Stimulated activated CD8-positive, alpha-beta memory T cell treated with anti-CD3 and anti-CD28 coated beads, Interleukin-15, amount 100 ng/mL, for 48 hours (primary cell): ENCODE measurements at places on chromosomes 3 and 15.

DNA sequence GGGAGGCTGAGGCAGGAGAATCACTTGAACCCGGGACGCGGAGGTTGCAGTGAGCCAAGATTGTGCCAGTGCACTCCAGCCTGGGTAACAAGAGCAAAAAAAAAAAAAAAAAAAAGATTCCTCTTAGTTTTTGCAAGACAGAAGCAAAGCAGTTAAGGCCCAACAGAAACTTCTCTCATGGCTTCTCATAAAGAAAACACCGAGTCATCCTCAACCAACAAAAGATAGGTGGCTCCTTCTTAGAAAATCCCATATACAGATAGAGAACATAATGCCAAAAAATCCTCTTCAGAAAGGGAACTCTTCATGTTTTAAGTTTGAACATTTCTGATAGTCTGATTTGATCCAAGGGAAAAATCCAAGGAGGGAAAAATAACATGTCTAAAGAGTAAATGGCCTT is 12.5 kb upstream of the SKIL start:
- DNase-seq, result no peak

DNA sequence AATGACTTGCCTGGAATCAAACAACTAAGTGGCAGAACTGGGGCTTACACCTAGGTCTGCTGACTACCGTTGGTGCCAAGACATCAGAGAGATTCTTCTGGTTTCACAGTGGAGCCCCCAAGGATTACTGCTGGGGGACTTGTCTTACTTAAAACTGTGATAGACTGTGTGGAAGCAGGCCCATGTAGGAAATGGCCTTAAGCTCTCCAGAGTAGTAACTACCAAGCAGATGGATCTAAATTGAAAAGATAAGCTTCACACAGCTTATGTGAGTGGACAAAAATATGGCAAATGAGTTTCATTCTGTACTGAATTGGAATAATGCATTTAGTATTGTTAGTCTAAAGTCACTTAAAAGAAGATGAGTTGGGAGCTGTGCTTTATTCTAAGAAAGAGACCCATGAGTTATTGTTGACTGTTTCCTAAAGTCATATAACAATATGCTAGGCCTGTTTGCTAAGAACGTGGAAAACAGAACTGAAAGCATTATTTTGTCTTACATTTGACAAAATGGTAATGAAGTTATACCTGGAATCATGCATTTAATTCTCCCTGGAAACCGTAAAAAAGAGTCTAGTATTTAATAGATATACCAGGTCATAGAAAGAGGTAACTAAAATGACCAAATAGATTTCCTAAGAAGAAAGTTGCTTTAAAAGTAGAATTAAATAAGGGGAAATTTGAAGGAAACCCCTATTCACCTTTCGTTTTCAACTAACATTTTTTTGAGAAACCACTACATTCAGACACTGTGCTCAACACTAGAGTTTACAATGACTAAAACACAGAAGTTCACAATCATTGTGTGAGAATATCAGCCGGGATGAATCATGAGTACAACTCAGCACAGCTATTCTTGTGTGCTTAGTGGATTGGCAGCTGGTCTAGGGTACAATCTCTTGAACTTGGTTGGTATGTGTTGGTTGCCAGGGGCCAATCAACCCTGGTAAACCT is 13.0 kb upstream of the MAPK6 start:
- no peak for DNase-seq

GRCh38 chr15:69415381-69415780 is 1.2 kb downstream of the KIF23 start:
- no peak for DNase-seq

DNA sequence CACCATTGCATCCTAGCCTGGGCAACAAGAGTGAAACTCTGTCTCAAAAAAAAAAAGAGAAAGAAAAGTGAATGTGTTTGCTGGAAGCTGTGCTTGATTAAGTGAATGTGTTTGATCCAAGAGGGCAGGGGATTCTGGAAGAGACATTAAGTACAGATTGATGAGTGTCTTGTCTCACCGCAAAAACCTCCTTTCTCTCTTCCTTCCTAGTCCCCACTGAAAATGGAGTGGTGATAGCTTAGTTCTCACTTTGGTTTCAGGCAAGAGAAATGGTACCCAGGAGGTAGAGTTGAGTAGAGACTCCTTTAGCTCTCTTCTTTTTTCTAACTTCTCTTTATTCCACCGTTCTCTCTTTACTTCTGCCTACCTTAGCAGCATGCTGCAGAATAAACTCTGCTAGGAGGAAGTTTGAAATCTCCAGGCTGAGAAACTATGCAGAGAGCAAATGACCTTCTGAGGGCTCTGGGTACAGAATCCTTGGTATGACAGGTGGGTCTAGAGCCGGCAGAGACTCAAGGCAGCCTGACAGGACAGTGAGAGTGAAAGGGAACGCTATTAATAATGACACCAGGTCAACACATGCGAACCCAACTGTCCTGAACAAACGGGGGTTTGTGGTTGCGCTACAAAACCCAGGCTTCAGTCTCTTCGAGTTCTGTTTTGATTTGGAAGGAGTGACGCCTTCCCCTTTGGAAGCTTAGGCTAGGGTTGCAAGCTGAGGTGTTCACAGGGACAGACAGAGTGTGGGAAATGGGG is 74.9 kb downstream of the SMAD3 start:
- DNase-seq, result no peak

DNA sequence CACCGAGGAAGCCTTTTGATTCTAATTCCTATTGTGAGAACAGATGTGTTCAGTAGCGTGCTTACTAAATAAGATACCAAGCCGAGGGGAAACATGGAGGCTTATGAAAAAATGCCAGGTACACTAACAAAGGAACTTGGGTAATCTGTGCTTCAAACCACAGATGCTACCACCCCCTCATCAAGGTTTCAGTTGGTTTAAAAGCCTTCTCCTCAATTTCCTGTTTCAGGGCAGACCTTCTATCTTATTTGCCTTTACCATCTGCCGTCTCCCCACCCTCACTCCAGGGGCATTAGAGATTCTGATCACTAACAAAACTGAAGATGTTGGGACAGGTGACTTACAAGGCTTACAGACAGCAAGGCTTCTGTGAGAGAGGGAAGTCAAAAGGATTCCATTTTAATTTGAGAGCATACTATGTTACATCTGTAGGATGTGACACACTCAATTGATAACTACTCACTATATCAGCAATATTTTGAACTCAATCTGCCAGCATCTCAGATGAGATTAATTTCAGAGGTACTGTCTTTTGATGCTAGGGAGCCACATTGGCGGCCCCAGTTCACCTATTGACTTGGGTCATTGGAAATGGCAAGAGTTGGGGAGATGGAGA is 60.6 kb upstream of the PLCL2 start:
- no peak for DNase-seq

- DNase-seq, result no peak
These were observed 55.2 kb downstream of the MCTP2 start for GRCh38 chr15:94286583-94286982.

DNA sequence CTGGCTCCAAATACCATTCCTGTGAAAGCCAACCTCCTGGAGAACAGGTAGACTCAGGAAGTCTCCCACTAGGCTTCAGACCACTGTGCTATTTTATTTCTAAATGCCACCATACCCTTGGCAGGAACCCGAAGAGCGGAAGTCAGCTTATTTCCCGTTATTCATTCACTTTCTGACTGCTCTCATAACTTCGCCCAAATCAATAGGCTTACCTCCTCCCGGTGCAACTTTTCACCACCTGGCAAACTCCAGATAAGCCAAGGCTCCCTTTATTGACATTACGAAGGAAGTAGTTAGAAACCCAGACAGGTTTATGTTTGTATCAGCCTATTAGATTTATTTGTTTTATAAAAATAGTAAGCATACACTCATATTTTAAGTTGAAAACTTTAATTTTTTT is 3.3 kb upstream of the CCDC54 start:
- DNase-seq, result no peak

DNA sequence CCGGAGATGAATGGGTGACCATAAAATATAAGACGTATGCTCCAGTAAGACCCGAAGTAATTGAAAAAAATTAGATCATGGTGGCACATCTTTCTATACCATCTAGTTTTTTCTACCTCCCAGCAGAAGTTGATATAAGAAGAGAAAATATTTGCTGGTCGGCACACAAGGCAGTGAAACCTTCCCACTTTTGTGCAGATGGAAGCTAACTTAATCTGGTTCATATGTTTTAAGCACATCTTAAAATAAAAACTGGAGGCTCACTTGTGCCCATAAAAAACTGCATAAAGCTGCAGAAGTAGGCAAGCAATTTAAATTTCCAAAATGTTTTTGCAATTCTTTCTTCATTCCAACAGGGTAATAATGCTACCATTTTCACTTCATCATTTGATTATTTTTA is 449.2 kb downstream of the CNTN3 start:
- no peak for DNase-seq

GRCh38 chr3:115662356-115662755 is 39.0 kb downstream of the GAP43 start:
- DNase-seq, result no peak

DNA sequence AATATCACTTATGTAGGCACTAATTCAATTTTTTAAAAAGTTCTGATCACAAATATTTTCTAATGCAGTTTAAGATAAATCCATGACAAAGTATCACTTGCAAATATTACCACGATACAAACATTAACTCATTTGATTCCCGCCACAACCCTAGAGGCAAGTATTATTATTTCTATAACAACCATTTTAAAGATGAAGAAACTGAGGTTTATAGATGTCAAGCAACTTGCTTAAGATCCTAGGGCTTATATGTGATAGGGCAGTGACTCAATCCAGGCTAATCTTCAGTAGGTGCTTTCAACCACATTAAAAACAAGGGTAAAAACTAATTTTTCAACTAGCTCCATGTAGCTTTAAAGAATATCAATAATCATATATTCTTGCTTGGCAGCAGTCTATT is 1.7 kb downstream of the DYNC1LI1 start:
- no peak for DNase-seq

- peak; percentile 74 for DNase-seq
These were observed 26.7 kb downstream of the MELTF start for GRCh38 chr3:197002701-197003454.

- DNase-seq, result peak; percentile 16
These were observed 453.0 kb upstream of the CFAP20DC start for GRCh38 chr3:59502806-59503205.

DNA sequence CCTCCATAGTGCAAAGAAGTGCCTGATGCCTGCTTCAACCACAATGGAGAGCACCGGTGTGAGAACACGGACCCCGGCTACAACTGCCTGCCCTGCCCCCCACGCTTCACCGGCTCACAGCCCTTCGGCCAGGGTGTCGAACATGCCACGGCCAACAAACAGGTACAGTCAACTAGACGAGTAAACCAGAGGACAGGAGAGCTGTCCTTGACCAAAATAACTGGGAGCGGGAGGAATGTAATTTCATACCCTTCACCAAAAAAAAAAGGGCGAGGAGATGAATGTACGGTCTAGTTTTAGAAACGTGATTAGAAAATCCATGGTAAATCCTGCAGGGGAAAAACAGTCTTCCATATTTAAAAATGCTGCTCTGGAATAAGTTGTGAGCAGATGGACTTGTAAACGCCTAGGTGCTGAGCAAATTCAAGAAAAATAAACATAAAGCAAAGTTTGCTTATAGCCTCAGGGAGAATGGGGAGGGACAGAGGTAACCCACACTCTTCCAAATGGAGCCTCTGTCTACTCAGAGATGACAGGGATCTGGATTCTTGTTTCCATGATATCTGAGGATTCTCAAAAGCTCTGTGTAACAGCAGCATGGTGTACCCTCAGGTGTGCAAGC is 8.4 kb downstream of the THBS1 start:
- no peak for DNase-seq

DNA sequence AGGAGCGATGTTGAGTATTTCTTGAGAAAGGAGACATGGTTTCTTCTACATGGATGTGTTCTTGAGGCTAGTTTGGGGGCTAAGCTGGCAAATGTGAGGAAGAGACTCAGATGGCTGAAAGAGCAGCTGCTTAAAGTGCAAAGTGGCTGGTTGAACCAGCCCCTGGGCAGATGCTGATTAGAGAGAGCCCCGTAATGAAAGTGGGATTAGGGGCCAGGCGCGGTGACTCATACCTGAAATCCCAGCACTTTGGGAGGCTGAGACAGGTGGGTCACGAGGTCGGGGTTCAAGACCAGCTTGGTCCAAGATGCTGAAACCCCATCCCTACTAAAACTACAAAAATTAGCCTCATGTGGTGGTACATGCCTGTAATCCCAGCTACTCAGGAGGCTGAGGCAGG is 75.0 kb upstream of the GCNT3 start:
- DNase-seq, result no peak

- no peak for DNase-seq
These were observed 30.7 kb upstream of the TUSC7 start for GRCh38 chr3:116678853-116679252.

GRCh38 chr3:13401149-13401548 is 19.0 kb downstream of the NUP210 start:
- no peak for DNase-seq

GRCh38 chr3:56591262-56591661 is 34.3 kb downstream of the CCDC66 start:
- no peak for DNase-seq

GRCh38 chr15:70879401-70879800 is 12.8 kb downstream of the THAP10 start:
- no peak for DNase-seq

DNA sequence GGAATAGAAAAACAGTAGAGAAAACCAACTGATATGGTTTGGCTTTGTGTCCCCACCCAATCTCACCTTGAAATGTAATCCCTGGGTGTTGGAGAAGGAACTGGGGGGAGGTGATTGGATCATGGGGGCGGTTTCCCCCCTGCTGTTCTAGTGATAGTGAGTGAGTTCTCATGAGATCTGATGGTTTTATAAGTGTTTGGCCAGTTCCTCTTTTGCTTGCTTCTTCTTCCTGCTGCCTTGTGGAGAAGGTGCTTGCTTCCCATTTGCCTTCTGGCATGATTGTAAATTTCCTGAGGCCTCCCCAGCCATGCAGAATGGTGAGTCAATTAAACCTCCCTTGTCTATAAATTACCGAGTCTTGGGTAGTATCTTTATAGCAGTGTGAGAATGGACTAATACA is 48.4 kb downstream of the EOMES start:
- no peak for DNase-seq

DNA sequence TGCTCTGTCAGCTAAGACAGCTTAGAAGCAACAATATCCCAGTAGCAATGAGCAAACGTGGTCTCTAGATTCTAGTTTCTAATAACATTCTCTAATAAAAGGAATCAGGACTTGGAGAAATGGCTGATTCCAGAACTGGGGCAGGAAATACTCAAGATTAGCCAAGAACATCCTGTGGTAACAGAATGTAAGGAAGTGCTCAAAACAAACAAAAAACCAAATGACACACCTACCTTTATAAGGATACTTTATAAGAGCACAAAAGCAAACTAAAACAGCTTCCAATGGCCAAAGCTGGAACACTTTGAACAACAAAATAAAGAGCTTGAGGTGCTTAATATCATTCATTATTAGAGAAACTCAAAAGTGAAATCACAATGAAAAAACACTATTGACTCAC is 33.1 kb upstream of the EIF5A2 start:
- no peak for DNase-seq

- no peak for DNase-seq
These were observed 149.5 kb downstream of the DNAJB8 start for GRCh38 chr3:128317101-128317697.

- no peak for DNase-seq
These were observed 53.8 kb downstream of the SAMMSON start for GRCh38 chr3:70053293-70053692.

GRCh38 chr15:57892181-57892580 is 173.3 kb downstream of the ALDH1A2 start:
- no peak for DNase-seq
